ENCODE measurements at places on chromosomes 13 and 19.

DNA sequence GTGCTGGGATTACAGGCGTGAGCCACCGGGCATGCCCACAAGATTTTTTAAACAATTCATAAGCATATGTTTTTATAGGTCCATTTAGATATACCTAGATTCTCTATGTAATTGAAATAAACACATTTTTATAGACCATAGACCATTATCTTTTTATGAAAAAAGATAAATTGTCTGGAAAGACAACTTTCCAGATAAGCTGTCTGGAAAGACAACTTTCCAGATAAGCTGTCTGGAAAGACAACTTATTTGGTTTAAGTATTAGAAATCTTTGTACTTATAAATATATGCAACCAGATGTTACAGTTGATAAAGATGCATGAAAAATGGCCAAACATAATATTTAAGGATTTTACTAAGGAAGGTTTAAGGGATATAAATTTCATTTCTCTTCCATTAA is 538.5 kb downstream of the GPC6 start:
- DNase-seq, result no peak

- DNase-seq, result no peak
Observed at GRCh38 chr13:105112561-105112960, 1422.9 kb downstream of the EFNB2 start.

DNA sequence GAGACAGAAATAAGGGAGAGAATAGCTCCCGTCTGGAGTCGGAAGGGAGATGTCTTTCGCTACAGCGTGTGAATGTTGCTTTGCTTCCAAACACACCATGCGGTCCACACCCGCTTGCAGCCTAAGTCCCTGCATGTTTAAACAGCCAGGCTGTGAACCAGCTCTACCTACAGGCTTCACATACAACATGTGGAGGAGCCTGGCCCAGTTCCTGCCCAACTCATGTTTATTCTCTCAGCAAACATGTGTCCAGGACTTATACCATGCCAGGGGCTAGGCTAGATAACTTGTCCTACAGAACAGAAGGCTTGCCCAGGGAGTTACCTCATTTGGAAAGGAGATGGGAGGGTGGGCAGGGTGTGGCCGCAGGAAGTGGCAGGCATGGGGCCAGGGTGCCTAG is 181.5 kb downstream of the FOXO1 start:
- no peak for DNase-seq

- no peak for DNase-seq
Observed at GRCh38 chr19:590750-591098, 1.0 kb downstream of the HCN2 start.

DNA sequence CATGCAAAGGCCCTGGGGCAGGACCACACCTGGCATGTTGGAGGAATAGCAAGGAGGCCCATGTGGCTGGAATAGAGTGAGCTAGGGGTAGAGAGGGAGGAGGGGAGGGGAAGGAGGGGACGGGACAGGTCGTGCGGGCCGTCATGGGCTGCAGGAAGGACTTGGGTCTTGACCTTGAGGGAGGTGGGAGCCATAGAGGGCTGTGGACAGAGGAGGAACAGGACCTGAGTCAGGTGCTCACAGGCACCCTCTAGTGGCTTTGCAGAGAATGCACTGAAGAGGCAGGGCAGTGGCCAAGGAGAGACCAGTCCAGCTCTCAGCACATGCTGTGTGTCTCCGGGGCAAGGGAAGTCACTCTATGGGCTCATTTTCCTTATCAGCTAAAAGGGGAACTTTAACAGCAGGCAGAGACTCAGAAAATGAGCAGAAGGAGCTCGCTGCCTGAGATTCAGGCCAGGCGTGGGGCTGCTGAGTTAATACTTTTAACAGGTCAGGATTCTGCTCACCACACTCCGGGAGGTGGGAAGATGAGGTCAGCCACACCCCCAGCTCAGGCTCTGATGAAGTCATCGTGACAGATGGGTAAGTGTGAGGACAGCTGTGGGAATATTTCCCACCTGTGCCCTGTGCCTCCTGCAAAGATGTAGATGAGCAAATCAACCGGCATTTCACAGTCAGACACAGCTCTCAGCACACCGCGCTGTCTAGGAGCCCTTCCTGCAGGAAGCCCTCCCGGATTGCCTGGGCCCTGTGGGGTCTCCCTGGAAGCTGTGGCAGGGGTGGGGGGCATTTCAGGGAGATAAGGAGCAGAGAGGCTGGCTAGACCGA is 6.0 kb upstream of the TNFAIP8L1 start:
- DNase-seq, result peak; percentile 13

GRCh38 chr13:45833663-45834375 is 17.7 kb downstream of the SIAH3 start:
- DNase-seq, result no peak

- peak; percentile 21 for DNase-seq
Observed at GRCh38 chr19:30570194-30570593, 198.0 kb downstream of the ZNF536 start.

- DNase-seq, result no peak
Observed at GRCh38 chr19:46866407-46867136, 5.8 kb downstream of the ARHGAP35 start.

DNA sequence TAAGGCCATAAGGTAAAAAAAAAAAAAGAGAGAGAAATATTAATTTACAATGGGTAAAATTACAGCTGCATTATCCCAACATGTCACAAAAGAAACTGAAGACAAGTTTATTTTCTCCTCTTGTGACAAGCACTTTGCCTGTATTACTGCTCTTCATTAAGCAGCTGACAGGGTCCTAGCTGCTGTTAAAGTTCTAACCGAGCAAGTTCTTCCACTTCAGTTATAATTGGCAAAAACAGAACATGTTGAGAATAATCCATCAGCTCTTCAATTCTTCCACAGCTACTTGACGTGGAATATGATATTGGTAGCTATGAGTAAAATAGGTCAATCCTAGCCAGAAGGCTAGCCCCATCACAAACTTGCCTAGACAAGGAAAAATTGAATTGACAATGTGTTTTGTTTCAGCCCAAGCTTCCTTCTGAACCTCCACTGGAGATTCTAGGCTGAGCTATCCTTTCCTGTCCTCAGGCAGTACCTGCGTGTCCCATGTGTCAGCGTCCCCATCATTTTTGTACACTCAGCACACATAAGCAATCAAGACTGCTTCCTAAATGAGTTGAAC is 32.2 kb upstream of the DOCK9 start:
- no peak for DNase-seq

- no peak for DNase-seq
Observed at GRCh38 chr13:47326061-47326460, 429.2 kb upstream of the HTR2A start.

- DNase-seq, result no peak
Observed at GRCh38 chr13:110637747-110638146, 22.4 kb downstream of the NAXD start.

DNA sequence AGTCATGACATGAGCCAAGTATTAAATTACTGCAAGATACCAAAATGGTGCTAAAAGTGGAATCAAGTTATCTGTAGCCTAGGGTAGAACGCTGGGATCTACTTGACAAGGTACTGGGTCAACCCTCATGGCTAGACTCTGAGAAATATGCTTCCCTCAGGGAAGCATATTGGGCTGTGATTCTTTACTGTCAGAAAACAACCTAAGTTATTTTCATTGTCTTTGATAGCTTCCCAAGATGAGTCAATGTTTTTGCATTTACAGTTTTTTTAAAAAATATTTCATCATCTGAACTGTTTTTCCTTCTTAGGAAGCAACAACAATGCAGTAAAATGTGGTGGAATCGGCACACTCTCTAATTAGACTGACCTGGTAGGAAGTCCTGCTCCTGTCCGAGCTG is 218.0 kb downstream of the RGCC start:
- no peak for DNase-seq

GRCh38 chr13:33624740-33625139 is 193.2 kb upstream of the RFC3 start:
- DNase-seq, result no peak

- DNase-seq, result no peak
Observed at GRCh38 chr19:43560687-43561086, 14.6 kb downstream of the XRCC1 start.

- DNase-seq, result no peak
Observed at GRCh38 chr19:38015216-38015615, 108.2 kb downstream of the SIPA1L3 start.

DNA sequence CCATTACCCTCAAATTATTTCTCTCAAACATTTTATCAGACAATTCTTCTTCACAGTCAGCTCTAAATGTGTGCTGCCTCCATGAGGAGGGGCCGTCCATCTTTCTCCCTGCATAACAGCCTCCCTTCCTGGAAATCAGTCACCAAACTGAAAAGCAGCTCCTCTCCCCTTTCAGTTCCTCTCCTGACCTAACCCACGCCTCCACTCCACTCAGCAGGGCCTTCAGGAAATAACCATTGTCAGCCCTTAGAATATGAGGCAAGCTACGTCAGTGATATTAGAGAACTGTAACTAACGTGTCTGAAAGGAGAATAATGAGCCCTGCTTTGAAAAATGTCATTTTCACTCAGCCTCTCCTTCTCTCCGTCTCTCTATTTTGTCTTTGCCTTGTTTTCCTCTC is 116.2 kb downstream of the OLFM4 start:
- DNase-seq, result no peak

DNA sequence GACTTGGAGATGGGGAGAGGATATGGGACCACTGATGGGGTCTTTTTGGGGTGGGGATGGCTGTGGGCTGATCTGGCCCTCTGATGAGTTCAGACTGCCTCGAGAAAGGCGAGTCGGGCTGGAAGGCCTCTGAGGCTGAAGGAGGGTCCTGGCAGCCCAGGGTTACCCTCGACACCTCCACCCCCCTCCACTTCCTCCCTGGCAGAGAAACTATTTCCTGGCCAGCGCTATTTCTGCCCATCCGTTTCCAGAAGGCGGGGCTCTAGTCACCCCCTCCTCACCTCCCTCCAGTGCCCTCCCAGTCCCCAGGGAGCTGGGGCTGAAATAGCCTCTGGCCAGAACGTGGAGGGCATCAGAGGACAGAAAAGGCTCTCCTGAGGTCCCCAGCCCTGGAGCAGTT is 9.7 kb downstream of the EXOC3L2 start:
- no peak for DNase-seq

DNA sequence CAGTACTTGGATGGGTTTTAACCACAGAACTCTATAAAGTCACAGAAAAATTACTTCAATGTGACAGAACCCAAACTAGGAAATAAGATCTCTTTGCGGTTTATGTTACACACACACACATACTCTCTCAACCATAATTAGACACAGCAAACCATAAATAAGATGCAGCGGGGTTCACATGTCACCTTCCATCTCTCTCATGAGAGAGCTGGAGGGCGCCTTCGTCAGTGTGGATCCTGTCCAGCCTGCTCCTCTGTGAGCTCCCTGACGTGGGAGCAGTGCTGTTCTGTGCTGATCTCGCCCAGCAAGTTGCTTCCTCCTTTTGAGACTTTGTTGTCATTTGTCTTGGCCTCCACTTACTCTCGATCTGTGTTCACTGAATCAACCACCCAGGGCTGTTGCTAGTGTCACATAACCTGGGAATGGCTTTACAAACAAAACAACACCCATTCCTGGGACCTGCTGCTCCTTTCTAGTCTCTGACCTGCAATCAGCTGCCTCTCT is 204.9 kb upstream of the KL start:
- DNase-seq, result no peak

- no peak for DNase-seq
Observed at GRCh38 chr13:27177852-27178251, 6.2 kb upstream of the USP12 start.

GRCh38 chr13:93628136-93628797 is 401.7 kb downstream of the GPC6 start:
- DNase-seq, result no peak

DNA sequence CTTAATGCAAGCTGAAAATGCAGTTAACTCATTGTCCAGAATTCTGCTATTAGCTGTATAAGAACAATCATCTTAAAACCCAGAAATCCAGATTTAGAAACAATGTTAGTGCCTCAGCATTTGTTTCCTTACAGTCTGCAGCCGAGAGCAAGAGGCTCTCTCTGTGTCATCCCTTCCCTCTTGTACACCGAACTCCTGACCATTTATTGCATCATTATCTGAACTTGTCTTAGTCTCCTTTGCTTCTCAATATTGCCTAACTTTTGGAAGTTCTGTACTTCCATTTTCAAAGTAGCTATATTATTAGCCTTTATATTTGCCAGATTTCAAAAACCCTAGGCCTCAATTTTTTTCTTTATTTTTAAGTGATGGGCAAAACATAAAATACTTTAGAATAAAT is 27.1 kb downstream of the RNASEH2B start:
- no peak for DNase-seq

GRCh38 chr13:66860878-66861417 is 369.2 kb downstream of the PCDH9 start:
- no peak for DNase-seq

- no peak for DNase-seq
Observed at GRCh38 chr13:37351211-37351610, 245.7 kb upstream of the CSNK1A1L start.

DNA sequence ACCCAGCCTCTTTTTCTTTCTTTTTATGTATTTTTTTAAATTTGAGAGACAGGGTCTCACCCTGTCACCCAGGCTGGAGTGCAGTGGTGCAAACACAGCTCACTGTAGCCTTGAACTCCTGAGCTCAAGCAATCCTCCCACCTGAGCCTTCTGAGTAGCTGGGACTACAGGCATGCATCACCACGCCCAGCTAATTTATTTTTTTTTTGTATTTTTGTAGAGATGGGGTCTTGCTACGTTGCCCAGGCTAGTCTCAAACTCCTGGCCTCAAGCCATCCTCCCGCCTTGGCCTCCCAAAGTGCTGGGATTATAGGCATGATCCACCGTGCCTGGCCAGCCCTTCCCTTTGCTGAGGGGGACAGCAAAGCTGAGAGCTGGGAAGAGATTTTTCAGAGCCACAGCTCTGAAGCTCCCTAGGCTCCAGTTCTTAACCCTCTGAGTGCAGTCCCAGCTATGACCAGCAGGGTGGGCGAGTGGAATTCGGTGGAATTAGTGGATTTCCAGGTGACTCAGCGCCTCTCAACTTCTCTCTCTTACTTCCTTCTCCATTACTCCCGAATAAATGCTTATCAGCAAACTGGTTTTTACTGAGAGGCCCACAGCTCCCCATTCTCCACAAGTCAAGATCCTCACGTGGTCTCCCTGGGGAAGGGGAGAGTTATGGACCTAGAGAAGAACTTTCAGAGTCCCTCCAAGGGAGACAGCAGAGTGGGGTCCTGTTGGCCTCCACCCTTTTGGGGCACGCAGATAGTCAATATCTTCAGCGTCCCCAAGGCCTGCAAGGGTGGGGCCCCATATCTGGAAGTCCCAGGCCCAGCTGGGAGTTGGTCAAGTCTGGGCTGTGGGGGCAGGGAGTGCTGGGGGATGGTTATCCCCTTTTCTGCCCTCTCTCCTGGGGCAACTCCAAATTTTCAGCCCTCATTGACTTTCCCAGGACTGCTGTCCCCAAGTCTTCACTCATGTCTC is 1.2 kb downstream of the BLVRB start:
- DNase-seq, result peak; percentile 84

Measured in NCI-H748 treated with DMSO at 0.1 percent for 48 hours (cell line).